ENCODE measurements at places on chromosomes 1 and 21.

DNA sequence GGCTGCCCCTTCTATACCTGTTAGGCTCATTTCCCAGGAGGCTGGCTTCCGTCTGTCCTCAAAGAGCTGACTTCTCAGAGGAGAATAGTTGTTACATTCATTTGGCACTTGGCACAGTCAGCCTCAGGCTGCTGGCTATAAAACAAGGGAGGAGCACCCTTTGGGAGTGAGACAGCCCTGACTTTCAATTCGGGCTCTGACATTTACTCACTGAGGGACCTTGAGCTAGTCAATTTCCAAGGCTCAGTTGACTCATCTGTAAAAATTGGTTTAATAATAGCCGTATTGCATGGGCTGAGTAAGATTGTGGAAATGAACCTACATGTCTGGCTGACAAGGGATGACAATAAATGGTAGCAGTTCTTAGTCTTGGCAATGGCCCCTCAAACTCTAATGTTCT lies 13.7 kb downstream of the ALX3 start:
- DNase-seq: no peak

DNA sequence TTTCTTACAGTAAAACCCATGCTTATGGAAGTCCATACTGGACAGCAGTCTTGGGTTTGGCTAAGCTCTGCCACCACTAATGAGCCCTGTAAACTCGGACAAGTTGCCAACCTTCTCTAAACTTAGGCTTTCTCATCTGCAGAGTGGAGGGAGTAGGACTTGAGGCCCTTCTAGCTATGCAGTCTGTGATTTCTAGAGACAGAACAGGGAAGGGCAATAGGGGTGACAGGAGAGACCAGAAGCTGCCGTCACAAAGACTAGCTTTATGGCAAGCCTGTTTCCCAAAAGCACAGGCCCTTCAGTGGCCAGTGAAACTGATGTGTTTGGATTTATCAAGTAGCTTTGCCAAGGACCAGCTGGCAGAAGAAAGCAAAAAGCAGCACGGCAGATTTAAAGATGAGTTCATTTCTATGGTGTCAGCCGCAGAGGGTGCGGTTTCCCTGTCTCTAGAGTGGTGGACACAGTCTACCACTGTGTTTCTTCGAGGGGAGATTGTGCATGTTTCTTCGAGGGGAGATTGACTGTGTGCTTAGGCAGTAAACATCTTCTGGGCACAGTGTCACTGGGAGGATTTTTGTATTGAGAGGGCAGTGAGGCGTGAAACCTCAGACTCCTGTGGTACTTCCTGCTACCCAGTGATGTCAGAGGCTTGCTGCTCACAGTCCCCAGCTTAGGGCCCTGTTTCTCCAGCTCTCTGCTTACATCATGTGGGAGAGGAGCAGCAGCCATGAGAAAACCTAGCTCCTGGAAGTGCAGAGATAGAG lies 119.0 kb downstream of the ROR1 start:
- DNase-seq: no peak

GRCh38 chr1:157695417-157695816 lies 5.2 kb downstream of the FCRL3 start:
- DNase-seq: no peak

DNA sequence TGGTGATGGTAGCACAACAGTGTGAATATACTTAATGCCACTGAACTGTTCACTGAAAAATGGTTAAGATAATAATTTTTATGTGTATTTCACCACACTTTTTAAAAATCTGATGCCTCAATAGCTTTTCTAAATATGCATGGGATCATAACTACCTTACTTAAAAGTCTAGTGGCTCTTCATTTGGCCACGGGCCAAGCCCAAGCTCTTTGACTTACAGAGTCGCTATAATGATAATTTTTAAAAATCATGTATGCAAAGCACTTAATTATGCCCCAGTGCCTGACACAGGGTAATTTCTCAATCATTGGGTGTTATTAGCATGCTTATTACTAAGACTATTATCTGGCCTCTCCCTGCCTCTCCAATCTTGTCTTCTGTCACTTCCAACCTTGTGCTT lies 7.6 kb upstream of the CNN3 start:
- DNase-seq: no peak

DNA sequence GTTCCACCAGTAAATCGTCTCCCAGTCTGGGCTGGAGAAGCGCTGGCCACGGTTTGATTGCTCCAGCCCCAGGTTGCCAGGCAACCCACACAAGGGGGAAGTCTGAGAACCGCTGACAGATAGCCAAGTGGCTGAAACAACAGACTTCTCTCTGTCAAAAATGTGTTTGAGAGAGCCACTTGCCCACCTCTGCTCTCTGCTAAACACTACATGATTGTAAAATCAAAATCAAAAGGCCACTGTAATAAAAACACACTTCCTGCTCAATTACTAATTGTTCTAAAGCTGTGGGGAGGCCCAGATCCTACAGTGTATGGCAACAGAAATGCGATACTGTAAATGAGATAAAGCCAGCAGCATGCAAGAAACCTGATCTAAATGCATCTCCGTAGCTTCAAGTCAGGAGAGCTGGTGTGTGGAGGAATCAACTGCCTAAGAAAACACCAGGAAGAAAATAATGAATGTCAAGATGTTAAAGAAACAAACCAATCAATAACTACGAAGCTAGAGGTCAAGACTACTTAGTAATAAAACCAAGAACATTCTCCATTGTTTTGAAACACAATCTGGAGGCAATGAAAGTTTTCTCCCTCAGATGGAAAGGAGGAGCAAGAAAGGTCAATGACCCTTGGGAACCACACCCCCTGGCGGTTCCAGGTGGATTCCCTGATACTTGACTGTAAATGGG lies 121.2 kb downstream of the SLC45A1 start:
- no peak for DNase-seq

DNA sequence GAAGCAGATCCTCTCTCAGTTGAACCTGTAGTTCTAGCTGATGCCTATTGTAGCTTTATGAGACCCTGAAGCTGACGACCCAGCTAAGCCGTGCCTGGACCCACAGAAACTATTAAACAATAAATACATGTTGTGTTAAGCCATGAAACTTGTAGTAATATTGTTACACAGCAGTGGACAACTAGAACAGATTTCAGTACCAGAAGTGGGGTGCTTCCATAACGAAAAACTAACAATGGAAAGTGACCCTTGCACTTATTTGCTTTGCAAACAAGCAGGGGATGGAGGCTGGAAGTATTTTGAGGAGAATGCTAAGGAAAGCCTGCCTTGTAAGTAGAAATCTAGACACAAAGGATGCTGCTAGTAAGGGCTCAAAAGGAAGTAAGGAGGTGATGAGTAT lies 18.1 kb upstream of the HEATR1 start:
- DNase-seq: no peak

GRCh38 chr1:165290148-165290547 lies 66.4 kb downstream of the LMX1A start:
- DNase-seq: no peak

DNA sequence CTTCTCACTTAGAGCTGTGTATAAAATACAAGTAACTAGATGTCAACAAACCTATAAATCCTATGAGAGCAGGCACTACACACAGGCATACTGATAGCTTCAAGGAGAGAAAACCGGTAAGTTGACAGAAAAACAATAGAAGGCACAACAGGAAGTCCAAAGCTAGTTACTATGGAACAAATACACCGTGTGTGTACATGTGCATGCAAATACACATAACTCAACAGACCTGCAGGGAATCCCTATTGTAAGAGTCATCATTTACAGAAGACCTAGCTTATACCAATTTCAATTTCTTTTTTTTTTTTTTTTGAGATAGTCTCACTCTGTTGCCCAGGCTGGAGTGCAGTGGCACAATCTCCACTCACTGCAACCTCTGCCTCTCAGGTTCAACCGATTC lies 26.3 kb downstream of the JAK1 start:
- no peak for DNase-seq

GRCh38 chr1:215022204-215022603 lies 60.3 kb upstream of the KCNK2 start:
- no peak for DNase-seq

DNA sequence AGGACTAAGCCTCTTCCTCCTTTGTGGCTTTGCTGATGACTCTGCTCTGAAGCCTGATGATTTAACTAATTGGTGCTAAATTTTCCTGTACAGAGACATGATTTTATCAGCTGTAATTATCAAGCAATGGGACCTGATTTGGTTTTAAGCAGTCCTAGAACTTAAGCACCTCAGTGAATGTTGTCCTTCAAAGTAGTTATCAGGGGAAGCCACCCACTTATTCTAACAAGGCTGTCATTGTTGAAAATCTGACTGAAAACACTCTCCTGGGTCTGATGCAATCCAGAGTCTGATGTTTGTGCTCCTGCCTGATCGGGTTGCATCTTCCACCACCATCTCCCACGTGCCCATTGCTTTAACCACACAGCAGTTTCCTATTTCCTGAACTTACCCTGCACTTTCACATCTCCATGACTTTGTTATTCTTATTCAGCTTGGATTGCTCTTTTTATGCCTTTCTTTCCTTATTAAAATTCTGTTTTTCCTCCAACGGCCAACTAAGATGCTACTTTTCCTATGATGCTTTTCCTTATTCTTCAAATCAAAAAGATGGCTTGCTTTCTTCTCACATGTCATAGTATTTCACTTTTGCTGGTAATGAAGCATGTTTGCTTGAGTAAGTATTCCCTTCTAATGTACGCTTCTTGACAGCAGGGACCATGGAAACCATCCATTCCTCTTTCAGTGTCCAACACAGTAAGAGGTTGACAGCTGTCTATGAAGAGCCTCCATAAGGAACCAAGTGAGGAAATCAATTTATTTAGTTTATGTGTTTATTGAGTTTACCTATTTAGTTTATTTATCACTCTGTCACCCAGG lies 55.0 kb downstream of the S1PR1 start:
- DNase-seq: no peak

DNA sequence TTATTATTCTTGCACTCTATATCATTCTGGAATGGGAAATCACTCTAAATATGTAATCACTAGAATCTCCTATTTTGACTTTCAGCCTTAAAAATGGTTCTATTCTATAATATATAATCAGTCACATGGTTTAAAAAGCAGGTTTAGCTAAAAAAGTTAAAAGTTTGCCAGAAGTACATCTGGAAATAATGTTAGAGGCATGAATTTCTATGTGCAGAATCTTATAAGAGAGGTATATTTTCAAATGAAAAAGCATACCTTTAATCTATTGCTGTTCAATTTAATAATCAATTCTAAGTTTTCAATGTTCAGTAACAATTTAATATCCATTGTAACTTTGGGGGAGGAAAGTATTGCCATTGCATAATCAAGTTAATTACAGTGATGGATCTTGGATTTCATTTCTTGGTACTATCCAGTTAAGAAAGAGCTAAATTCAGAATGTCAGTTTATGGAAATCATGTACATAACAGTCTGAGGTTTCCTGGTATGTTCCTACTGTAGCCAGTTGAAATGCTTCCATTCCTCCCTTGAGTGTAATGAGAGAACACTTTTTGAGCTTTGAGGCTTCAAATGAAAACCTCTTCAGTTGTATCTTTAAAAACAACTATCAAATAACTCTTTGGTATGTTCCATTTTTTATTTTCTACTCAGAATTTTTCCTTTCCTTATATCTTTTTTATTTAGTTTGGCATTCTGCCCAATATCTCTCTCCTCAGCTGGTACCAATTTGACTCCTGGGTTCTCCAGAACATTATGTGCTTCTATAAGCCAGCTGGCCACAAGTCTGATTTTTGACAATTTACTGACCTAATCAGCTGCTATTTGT lies 175.7 kb upstream of the COL11A1 start:
- no peak for DNase-seq

- no peak for DNase-seq
These were observed 15.8 kb upstream of the CAMK1G start for GRCh38 chr1:209567698-209568175.

GRCh38 chr1:203278082-203278884 lies 27.0 kb upstream of the BTG2 start:
- DNase-seq: no peak

DNA sequence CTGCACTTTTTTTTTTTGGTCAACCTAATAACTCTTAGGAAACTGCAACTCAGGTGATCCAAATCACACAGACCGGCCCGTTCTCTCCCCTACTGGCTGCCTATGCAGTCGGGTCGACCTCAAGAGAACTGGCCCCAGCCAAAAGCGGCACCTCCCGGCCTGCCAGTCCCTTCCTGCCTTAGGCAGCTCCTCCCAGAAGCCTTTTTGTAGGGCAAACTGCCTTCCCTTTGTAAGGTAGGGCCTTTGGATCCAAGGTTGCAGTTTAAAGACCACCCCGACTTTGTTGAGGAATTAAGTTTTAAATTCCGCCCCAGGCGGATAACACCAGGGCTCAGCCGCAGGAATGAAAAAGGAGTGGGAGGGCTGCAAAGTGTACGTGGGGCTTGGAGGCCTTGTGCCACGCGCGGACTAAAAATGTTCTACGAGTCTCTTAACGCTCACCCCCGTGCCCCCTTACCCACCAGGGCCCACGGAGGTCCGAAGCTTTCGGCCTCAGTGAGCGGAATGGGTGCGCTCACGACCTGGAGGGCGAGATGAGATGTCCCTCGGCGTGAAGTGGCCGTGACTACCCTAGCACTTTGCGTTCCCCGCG lies 642 bp upstream of the ST3GAL3 start:
- DNase-seq: peak; percentile 20

DNA sequence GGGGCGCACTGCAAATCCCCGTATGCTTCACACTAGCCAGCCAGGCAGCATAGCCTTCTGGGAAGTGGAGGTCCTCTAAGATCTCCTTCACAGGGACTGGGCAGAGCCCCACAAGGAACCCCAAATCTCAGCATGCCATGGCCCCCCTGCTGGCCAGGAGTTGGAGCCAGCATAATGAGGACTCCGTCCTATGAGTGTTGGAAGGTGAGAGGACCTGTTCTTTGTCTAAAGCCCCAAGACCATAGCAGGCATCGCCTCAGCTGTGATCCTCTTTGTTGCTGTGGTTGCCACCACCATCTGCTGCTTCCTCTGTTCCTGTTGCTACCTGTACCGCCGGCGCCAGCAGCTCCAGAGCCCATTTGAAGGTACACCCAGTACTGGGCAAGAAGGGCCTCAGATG lies 1.5 kb downstream of the SHISA4 start:
- no peak for DNase-seq

GRCh38 chr21:42829417-42829816 lies 49.9 kb downstream of the WDR4 start:
- no peak for DNase-seq

DNA sequence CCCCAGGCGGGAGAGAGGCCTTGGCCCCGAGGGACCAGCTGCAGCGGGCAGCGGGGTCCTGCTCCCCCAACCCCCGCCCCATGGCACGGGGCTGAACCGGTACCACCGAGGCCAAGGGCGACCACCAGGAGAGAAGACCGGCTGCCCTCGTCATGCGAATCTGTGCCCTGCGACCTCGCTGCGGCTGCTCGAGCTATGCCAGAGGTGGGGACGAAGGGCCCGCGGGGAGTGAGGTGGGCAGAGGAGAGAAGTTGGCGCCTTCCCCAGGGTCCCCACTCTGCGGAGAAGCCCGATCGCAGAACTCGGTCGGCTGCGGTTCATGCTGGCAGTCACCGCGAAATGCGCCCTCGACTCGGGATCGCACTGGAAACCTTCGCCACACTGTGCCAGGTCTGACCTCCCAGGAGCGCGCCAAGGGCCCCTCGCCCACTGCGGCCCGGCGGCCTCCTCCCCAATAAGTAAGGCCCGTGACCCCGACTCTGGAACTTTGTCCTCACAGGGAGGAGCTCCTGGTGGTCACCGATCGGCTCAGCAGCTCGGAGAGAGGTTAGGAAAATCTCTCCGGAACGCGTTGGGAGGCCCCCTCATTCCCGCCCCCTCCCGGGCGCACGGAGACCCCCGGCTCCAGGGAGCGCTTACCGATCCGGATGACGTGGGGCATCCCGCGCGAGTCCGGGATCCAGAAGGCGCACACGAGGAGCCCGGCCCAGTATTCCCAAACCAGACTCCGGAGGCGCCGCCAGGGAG lies 787 bp downstream of the GRIK3 start:
- DNase-seq: no peak

All from neuronal stem cell (in vitro differentiated cells).